ENCODE measurements at places on chromosomes 3 and 15.

- DNase-seq: no peak
Observed at GRCh38 chr3:160870327-160870726, 114.3 kb downstream of the PPM1L start.

- DNase-seq: no peak
Observed at GRCh38 chr3:55491296-55491816, 4.2 kb upstream of the WNT5A start.

- DNase-seq: no peak
Observed at GRCh38 chr3:67941433-67942030, 287.1 kb upstream of the SUCLG2 start.

DNA sequence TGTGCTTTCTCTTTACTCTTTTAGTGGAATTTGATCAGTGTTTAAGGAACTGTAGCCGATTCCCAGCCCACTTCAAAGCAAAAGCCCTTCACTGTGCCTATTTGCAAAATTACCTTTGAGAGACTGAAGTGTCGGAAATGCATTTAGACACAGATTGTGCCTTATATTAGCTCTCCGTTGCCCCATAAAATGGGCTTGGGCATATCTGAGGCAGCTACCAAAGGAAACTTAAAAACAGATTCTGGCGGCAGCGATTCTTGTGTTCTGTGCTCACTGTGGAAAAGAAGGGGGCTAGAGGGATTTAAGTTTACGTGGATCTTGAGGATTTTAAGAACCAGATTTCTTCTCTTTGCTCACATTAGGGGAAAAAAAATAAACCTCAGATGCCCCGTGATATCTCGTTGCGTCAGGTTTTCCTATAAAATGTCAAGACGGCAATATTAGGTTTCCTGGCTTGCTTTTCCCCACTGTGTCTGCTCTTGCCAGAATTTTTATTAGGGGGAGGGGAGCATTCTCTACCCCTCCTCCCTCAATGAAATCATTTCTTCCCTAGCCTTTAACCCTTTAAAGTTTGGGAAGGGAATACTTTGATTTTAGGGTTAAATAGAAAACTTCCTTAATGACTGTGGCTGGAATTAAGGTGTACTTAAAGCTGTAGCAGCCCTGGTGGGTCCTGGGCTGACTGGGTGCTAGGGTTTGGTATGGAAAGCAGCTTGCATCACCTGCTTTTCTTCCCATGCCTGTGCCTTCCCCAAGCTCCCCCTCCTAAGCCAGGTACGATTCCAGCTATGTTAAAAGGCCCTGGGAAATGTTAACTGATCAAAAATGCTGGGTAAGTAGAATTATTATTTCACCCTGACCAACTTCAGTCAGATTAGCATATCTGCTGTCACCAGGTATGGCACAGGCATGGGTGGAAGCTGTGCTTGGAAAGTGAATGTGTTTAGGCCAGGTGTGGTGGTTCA, 73.8 kb downstream of the SMAD3 start:
- no peak for DNase-seq

DNA sequence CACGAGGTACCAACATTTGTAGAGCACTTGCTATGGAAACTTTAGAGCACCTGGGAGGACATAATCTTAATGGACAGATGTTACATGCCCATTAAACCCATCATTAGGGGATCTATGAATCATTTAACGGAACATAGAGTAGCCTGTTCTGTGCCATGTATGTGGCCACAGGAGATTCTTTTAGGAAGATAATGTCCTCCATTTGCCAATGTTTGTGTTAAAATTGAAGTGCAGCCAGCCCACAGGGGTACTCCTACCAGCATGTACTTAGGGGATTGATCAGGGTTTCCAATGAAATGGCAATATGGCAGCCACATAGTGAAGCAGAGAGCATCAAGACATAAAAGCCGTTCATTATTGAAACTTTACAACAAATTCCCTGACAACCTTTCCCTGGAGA, 70.7 kb downstream of the TNIK start:
- no peak for DNase-seq

GRCh38 chr15:68593828-68594532, 15.2 kb downstream of the CORO2B start:
- DNase-seq: no peak

DNA sequence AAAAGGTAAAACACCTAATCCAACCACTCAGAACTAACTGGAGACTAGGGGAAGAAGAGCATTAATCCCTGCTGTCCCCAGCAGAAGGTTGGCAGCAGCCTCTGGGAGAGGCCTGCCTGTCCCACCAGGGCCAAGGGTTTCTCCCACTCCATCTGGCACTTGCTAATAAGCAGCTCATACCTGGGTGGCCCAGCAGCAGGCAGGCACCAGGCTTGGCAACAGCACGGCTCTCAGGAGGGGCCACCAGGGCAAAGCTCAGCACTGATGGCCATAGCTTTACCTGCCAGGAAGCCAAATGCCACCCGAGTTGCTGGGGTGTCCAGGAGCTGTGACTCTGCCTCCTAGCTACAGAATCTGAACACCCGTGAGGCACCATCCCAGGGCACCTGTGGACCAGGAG, 58.3 kb downstream of the BOC start:
- DNase-seq: no peak

GRCh38 chr3:33322412-33322811, 45.2 kb downstream of the FBXL2 start:
- DNase-seq: no peak

- no peak for DNase-seq
Observed at GRCh38 chr15:66065325-66065724, 188.2 kb downstream of the MEGF11 start.

GRCh38 chr3:34619990-34620389, 821.6 kb downstream of the PDCD6IP start:
- DNase-seq: no peak

GRCh38 chr3:126495786-126496185, 20.1 kb upstream of the ZXDC start:
- DNase-seq: no peak

GRCh38 chr15:58404722-58405121, 27.1 kb upstream of the LIPC start:
- no peak for DNase-seq

DNA sequence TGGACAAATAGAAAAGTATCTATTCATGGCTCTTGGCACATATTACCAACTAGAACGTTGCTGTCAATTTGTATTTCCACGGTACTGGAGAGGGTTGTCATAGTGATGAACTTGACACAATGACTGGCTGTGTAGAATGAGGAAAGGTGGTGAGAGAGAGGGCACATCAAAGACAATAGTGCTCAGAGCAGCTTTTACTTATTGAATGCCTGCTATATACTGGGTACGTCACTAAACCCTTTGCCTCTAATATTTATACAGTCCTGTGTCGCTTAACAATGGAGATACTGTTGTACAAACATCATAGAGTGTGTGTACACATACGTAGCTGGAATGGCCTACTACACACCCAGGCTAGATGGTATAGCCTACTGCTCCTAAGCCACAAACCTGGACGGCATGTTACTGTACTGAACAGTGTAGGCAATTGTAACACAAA, 8.3 kb downstream of the TMPRSS7 start:
- DNase-seq: no peak

- DNase-seq: no peak
Observed at GRCh38 chr15:74613953-74614743, 1.5 kb upstream of the CLK3 start.

GRCh38 chr3:101870138-101870537, 20.8 kb downstream of the NFKBIZ start:
- DNase-seq: no peak

- DNase-seq: no peak
Observed at GRCh38 chr3:107690522-107691138, 167.9 kb downstream of the BBX start.

DNA sequence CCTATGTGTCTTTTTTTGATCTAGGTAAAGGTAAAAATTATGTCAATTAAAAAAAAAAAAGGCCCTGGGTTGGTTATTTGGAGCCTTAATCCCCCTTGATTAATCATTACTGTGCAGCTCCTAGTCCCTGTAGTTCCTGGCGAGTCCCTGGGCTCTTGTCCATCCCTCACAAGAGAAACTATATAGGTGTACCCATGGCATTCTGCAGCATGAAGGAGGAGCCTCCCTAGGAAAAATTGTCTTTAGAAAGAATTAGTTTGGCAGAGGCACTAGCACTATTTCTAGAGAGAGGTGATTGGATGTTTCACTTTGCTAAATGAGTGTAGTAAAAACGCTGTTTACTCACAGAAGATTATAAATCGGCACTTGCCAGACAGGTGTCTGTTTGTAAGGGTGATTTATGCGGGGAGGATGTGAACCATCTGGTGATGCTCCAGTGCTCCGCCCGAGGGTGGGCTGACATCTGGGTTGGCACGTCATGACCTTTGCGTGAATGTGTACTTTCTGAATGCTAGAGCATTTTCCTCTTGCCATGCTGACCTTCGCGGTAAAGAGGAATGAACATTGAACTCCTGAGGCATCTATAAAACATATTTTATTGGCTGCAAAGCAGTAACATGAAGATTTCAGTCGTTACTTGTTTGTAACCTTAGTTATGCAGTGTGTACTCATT, 12.6 kb downstream of the PLCL2 start:
- no peak for DNase-seq

- DNase-seq: no peak
Observed at GRCh38 chr15:64693134-64693533, 82.3 kb downstream of the RBPMS2 start.

DNA sequence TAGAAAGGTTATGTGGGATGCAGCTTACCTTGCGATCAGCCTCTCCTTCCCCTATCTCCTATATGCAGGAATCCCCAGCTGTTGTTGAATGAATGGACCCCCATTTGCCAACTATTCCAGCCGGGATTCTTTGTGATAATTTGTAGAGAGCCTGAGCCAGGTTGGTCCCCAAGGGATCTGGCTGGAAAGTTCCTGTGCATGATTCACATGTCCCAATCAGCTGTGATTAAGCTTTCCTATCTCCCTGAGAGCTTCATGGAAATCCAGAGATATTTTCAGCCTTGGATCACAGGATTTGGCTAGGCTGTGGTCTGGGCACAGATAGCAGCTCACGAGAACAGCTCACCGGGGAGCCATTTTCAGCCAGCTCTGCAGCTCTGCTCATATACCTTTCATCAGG, 76.7 kb downstream of the ARNT2 start:
- no peak for DNase-seq

Measured in activated T-cell treated with anti-CD3 and anti-CD28 coated beads for 24 hours (primary cell).